ENCODE measurements at places on chromosomes 7 and 10.

GRCh38 chr7:127683776-127684681, 32.0 kb downstream of the SND1 start:
- no peak for DNase-seq

GRCh38 chr7:42232275-42232674, 4.7 kb downstream of the GLI3 start:
- no peak for DNase-seq

- no peak for DNase-seq
Measured at GRCh38 chr10:51269821-51270220, 195.5 kb downstream of the PRKG1 start.

DNA sequence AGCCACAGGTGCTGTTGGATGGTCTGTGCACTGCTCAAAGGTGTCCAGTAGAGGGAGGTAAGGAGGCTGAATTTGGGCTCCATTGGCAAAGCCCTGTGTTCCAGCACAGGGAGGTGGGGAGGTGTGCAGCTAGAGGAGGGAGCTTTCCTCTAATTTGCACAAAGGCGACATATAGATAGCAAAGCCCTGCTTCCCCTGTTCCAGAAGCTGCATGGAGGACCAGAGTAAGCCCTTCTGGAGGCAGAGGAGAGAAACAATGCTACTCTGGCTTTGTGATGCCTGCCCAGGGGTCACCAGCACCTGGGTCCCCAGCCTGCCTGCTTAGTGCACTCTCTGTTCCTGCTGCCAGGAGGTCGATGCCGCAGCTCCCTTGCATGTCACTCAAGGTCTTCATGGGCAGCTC, 3.4 kb upstream of the ARHGAP22 start:
- no peak for DNase-seq

Data from non-pigmented ciliary epithelial cell (primary cell).